ENCODE measurements at places on chromosomes 16 and 17.

DNA sequence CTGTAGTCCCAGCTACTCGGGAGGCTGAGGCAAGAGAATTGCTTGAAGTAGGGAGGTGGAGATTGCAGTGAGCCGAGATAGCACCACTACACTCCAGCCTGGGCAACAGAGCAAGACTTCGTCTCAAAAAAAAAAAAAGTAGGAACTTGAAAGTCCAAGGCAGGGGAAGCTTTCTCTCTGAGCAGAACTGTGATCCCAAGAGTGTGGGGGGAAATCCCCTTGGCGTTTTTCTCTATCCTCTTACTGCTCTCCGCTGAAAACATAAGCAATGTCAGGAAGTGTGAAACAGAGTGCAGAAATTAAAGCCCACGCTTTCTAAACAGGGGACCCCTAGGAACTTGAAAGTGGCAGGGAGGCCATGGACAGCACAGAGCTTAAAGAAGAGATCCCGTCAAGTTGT is 9.8 kb upstream of the CMTM3 start:
- no peak for DNase-seq

DNA sequence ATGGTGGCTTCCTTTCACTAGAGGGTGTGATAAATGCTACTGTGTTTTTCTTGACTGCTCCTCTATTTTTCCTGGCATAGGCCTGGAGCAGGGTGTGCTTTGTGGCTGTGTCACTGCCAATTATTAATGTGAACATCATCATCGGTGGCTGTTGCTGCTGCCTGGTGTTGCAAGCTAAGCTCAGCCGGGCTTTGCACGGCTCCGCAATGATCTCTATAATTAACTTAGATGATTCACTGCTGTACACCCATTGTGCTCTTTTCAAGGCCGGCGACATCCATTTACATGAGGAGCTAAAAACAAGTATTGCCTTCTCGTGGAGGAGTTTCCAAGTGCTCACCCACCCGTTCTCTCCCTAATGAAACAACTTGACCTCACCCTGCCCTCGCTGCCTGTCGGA is 160.1 kb upstream of the IRX3 start:
- no peak for DNase-seq

DNA sequence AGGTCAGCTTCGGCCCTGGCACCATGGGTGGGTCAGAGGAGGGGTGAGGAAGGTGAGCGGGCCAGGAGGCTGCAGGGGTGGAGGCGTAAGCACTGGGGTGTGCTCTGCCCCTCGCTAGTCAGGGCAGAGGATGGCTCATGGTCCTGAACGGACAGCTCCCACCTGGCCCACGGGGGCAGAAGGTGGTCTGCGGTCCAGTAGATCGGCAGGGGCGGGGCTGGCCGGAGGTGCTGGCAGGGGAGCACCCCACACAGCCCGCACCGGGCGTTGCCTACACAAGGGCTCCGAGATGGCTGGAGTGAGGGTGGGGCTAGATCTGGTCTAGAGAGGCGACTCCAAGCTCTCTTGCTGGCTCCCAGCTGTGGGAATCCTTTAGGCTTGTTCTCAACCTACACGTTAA is 8.2 kb downstream of the NPTX1 start:
- no peak for DNase-seq

GRCh38 chr16:57534337-57534880 is 2.0 kb downstream of the CCDC102A start:
- DNase-seq = no peak

DNA sequence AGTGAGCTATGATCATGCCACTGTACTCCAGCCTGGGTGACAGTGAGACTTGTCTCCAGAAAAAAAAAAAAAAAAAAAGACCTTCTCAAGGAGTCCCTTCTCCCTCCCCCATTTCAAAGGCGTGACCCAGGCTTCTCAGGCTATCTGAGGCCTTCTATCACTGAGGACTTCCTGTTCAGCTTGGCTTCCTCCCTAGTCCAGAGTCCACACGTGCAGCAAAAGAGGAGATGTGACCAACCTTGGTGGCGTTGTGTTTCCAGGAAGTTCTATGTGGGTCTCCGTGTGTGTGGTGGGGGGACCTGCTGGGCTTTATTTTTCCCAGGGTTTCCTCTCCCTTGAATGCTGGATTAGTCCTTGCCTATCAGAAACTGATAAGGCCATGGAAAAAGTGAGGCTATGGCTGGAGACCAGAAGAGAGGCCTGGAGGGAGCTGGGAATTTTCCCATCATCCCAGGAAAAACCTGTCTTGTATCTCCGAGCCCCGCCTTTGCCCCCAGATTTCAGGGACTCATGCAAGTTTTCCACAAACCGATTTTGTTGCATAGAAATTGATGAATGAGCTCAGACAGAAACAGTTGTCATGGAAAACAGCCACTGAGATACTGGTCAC is 148.1 kb downstream of the SALL1 start:
- no peak for DNase-seq

GRCh38 chr17:28904800-28905199 is 1.9 kb upstream of the DHRS13 start:
- DNase-seq = no peak

- DNase-seq = no peak
Observed at GRCh38 chr16:61323456-61323855, 712.8 kb downstream of the CDH8 start.

- no peak for DNase-seq
Observed at GRCh38 chr16:88406096-88407041, 23.6 kb downstream of the ZNF469 start.

DNA sequence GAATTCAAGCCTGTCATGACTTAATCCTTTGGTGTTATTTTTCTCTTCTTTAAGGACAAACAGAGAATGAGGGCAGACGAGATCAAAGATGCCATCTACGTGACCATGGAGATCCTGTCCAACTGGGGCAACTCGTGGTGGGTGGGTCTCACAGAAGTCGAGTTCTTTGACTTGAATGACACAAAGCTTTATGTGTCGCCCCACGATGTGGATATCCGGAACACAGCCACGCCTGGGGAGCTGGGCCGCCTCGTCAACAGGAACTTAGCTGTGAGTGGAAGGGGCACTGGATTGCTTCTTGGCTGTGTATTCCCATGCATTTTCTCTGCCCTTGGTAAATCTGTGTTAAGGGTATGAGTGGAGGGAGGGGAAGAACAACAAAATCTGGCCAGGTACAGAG is 158.7 kb downstream of the KATNIP start:
- no peak for DNase-seq

DNA sequence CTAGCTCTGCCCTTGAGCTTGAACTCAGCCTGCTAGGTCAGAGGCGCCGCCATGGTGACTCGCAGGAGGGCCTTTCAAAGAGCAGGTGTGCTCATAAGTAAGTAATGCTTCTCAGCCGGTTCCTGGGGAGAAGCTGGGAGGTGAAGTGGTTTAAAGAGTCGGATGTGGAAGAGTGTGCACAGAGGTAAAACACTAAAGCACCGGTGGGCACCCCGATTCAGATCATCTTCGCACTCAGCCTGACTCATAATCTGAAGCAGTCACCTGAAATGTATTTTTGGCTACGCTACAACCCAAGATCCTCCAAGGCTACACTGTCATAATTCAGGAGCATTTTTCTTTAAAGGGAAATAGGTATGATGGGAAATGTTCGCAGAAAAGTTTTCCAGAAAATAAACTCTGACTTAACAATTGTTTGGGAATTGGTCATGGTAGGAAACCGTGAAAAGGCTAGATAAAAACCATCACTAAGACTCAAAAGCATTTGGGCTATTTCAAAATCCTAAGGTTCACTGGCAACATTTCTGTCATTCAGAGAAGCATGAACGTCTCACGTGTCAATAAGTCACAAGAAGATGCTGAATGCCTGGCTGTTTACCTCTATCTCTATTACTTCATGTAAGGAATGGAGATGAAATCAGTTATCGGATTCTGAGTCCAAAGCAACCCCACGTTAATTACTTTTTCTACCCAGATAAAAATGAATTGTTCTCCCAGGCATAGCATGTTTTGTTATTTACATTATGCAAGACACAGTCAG is 17.8 kb downstream of the CDH8 start:
- no peak for DNase-seq

GRCh38 chr17:17119533-17119932 is 77.3 kb downstream of the MPRIP start:
- DNase-seq = peak; percentile 37

DNA sequence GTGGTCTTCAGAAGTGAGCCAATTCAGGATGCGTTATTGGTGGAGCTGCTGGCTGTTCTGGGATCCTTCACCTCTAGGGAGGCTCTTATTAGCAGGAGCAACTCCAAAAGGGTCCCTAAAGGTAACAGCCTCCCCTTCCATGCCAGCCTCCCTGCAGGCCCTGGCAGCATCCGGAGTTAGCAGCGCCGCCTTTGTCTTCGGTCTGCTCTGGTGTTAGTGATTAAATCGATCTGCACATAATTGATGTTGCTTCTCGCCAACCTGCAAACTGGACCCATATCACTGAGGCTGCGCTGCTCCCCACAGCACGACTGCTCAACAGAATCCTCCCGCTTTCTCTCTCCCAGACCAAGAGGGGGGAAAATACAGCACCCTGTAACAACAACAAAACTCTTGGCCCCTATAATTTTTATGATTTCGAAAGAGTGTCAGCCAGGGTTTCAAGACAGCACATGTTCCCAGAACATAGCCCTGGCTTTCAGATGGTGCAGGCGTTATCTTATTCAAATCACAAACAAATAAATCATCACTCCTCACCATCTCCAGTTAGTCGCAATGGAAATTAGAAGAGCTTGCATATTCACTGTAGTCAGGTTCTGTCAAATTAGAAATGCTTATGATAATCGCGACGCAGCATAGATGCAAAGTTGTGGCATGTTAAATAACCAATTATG is 76.0 kb downstream of the IRX3 start:
- DNase-seq = no peak

GRCh38 chr17:6575596-6575988 is 19.2 kb upstream of the PITPNM3 start:
- no peak for DNase-seq

DNA sequence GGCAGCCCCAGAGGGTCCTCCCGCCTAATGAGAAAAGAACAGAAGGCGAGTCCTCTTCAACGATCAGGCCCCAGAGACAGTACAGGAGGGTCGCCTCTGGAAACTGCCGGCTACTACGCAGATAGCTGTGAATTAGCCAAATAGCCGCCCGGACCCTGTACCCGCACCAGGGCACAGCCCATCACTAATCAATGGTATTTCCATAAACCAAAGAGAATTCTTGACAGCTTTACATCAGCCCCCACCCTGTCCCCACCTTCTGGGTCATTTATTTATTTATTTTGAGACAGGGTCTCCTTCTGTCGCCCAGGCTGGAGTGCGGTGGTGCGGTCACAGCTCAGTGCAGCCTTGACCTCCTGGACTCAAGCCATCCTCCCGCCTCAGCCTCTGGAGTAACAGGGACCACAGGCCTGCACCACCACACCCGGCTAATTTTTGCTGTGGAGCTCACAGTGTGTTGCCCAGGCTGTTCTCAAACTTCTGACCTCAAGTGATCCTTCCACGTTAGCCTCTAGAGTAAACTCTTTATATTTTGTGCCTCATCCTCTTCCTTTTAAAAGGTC is 805 bp upstream of the CLCN7 start:
- no peak for DNase-seq

DNA sequence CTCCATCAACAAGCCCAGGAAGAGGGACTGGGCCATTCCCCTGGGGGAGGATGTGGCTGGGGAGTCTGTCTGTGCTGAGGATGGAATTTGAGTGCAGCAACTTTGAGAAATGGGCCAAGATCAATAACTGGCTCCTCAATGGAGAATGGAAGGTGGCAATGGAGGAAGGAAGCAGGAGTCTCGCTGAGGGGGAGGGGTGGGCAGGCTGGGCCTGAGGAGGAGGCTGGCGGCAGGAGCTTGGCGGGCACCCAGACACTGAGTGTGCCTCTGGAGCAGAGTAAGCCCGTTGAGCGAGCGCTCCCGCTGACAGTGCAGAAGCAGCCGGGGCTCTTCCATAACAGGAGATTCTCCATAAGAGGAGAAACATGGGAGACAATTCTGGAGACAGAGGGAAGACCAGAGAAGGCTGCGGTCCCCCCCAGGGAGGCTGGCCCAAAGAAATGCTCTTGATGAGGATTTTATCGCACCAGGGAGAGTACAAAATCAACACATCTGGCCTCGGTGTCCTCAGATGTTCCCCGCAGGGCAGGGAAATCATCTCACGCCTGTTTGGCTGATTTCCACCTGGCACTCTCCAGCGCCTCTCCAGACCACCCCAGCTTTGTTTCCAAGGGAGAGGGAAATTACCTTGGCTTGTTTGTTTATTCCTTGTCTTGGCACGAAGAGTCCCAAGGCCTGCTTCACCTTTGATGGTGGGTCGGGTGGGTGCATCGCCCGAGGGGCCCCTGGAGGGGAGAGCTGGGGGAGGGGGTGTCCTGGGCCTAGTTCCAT is 2.8 kb upstream of the MMP15 start:
- DNase-seq = no peak

DNA sequence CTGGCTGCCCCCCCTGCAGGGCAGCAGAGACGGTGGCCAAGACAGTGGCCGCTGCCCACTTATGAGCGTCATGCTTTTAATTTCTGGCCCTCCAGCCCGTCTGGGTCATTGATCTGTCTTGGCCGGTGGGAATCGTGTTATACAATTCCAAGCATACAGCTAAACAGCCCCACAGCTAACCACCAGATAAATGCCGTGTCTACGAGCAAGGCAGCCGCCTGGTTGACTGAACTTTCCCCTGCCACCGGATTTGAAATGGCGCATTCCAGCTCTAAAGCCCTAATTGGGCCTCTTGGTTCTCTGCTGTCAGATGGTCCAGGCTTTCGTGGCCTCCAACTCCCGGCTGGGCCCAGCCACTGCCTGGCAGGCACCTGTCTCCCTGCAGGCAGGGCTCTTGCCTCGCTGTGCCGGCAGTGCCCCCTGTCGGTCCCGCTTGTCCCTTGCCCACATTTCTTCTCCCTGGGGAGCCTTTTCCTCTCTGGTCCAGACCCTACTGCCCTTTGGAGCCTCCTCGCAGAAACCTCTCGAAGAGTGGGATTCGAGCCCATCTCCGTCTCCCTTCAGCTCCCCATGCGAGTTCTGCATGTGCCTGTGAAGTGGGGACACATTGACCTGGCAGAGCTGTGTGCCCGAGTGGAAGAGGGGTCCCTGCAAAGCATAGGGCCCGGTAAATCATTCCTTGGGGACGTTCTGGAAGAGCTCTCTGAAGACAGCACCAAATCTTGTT is 1.8 kb upstream of the RBFOX3 start:
- no peak for DNase-seq

- DNase-seq = no peak
Observed at GRCh38 chr16:67542464-67542863, 13.8 kb downstream of the RIPOR1 start.

GRCh38 chr17:1109606-1110540 is 69.9 kb downstream of the ABR start:
- no peak for DNase-seq

DNA sequence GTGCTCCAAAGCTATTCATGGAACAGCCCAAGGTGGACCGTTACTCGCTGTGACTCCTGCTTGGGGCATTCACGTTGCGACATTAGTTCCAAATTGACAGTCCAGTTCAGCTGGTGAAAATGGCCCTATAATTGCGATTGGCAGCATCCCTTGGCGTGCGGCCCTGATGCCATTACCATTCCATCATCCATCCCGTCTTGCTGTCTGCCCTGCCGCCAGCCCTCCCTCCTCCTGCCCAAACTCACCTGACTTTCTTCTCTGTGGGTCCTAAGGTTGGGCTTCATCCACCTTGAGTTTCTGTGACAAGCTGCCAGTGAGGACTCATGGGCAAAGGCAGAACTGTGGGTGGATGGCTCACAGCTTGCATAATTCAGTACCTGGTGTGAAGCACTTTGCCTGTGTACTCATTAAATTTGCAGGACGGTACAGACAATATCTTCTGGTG is 104.6 kb downstream of the RPTOR start:
- DNase-seq = no peak

All from HFF-Myc (cell line).